ENCODE measurements at places on chromosomes 12 and 14. TPM values are rescaled to one million over a fixed set of nuclear protein-coding genes. Genes with fewer than 3 reads are reported as not detected.

DNA sequence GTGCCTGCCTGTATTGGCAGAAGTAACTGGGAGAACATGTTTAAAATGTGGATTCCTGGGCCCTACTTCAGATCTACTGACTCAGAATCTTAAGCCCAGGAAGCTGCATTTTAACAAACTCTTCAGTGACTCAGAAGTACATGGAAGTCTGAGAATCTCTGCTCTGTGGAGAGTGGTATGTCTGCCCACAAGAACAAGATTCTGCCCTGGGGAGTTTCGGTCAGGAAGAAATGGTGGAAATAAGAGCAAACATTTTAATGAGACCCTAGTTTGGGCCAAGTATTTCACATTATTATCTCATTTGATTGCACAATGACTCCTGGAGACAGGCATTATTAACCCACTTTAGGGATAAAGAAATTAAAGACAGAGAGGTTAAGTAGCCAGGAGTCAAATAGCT is 8.2 kb downstream of the ALDH1L2 start:
- DNase-seq = no peak

DNA sequence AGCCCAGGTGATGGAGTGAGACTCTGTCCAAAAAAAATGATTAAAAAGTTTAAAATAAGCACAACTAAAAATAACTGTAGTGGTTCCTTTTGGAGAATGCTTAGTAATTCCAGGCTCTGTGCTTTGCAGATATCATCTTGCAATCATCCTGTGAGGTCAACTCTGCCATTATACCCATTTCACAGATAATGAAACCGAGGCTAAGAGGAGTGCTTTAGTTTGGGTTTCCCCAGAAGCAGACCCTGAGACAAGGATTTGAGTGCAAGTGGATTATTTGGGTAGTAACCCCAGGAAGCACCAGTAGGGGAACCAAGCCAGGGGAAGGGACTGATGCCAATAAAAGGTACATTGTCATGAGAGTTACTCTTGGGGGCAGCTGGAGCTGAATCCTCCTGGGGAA is 44.7 kb downstream of the RIN3 start:
- no peak for DNase-seq

DNA sequence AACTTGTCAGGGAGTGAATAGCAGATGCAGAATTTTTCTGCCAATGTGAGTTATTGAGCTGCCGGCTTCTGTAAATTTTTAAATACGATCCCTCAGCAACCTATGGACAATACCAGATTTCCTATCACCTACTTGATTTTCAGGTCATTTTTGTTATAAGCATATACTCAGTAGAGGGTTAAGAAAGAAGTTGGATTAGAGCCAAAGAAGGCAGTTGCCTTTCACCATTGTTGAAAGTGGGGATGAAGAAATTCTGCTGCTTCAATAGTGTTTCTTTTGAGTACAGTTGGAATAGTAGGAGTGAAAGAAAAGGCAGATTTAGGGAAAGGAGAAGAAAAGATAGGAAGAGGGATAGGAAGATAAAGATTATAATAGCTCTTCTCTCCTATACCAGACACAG is 197.1 kb downstream of the ATP23 start:
- DNase-seq = no peak

GRCh38 chr14:55045087-55045486 is 6.4 kb upstream of the MAPK1IP1L start:
- no peak for DNase-seq

DNA sequence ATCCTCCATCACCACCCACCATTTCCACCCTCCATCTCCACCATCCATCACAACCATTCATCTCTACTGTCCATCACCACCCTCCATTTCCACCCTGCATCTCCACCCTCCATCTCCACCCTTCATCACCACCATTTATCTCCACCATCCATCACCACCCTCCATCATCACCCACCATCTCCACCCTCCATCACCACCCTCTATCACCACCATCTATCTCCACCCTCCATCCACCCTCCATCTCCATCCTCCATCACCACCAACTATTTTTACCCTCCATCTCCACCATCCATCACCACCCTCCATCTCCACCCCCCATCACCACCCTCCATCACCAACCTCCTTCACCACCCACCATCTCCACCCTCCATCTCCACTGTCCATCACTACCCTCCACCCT is 4.7 kb upstream of the CEP170B start:
- no peak for DNase-seq

Gene C12orf76
- 7.3 TPM for total RNA-seq

Gene CD163
- total RNA-seq = not detected

Gene FRMD6
- total RNA-seq = 3.9 TPM
